ENCODE measurements at places on chromosomes 7 and 10. TPM values are rescaled to one million over a fixed set of nuclear protein-coding genes. Genes with fewer than 3 reads are reported as not detected.

Gene ZNF727
- 1.9 TPM for total RNA-seq

Gene LGI1
- total RNA-seq = not detected

Gene ALOX5
- 10.2 TPM for total RNA-seq

DNA sequence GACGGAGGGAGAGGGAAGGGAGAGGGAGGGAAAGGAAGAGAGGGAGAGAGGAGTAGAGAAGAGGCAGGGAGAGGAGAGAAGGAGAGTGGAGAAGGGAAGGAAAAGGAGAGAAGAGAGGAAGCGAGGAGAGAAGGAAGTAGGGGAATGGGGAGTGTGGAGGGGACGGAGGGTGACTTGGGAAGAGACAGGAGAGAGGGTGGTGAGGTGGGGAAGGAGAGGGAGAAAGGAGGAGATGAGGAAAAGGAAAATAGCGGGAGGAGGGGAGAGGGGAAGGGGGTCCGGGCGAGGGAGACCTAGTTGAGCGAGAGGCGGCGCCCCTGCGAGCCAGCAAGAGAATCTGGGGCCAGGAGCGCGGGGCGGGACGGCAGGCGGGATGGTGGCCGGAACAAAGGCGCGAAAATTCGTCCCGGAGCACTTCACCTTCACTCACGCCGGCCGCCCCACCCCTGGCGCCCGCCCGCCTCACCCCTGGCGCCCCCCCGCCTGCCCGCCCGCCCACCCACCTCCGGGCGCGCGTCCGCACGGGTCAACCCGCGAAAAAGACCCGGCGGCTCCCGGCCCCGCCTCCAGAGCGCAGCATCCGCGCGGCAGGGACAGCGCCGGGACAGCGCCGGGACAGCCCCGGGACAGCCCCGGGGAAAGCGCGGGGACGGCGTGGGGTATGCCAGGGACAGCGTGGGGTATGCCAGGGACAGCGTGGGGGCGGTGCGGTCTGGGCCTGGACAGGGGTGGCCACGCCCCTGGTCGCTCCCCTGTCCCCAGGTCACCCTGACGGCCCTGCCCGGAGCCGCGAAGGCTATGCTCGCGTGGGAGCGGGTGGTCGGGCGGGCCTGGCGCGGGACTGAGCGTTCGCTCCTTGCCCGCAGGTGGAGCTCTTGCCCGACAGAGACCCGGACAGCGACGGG lies 4.2 kb downstream of the VSTM2A start:
- DNase-seq = no peak

Gene BICC1
- 6.8 TPM for total RNA-seq

DNA sequence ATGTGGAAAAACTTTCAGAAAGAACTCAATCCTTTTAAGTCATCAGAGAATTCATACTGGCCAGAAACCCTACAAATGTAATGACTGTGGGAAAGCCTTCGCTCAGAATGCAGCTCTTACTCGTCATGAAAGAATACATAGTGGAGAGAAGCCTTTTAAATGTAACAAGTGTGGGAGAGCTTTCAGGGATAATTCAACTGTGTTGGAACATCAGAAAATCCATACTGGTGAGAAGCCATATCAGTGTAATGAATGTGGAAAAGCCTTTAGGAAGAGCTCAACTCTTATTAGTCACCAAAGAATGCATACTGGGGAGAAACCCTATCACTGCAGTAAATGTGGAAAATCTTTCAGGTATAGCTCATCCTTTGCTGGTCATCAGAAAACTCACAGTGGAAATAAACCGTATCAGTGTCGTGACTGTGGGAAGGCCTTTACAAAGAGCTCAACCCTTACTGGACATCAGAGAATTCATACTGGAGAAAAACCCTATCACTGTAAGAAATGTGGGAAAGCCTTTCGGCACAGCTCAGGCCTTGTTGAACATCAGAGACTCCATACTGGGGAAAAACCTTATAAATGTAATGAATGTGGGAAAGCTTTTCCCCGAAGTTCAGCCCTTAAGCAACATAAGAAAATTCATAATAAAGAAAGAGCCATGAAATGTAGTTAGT lies 10.6 kb downstream of the ZNF485 start:
- DNase-seq = no peak

- DNase-seq = no peak
These were observed 54.9 kb upstream of the ANK3 start for GRCh38 chr10:60444494-60445064.

DNA sequence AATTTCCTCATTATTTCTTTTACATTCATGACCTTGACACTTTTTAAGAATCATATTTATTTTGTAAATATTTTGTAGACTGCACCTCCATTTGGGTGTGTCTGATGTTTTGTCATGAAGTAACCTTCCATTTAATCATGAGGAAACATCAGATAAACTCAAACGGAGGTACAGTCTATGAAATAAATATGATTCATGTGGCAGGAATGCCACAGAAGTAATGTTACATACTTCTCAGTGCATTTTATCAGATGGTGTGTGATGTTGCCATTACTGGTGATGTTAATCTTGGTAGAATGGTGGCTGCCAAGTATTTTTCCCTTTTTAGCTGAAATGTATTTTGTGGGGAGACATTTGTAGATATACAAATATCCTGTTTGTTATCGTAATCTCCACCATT lies 64.9 kb downstream of the ZNF37A start:
- no peak for DNase-seq

- DNase-seq = no peak
These were observed 247.5 kb downstream of the KLF6 start for GRCh38 chr10:3537518-3537917.

Gene GBX1
- total RNA-seq = not detected

Gene HMX2
- total RNA-seq = not detected

- no peak for DNase-seq
These were observed 3.0 kb downstream of the CLDN15 start for GRCh38 chr7:101234636-101235035.

Gene LRRD1
- not detected for total RNA-seq

Gene TAS2R4
- 1.1 TPM for total RNA-seq

GRCh38 chr10:89314676-89315075 lies 12.8 kb downstream of the IFIT2 start:
- no peak for DNase-seq

GRCh38 chr10:69910561-69910960 lies 108.9 kb downstream of the COL13A1 start:
- no peak for DNase-seq

DNA sequence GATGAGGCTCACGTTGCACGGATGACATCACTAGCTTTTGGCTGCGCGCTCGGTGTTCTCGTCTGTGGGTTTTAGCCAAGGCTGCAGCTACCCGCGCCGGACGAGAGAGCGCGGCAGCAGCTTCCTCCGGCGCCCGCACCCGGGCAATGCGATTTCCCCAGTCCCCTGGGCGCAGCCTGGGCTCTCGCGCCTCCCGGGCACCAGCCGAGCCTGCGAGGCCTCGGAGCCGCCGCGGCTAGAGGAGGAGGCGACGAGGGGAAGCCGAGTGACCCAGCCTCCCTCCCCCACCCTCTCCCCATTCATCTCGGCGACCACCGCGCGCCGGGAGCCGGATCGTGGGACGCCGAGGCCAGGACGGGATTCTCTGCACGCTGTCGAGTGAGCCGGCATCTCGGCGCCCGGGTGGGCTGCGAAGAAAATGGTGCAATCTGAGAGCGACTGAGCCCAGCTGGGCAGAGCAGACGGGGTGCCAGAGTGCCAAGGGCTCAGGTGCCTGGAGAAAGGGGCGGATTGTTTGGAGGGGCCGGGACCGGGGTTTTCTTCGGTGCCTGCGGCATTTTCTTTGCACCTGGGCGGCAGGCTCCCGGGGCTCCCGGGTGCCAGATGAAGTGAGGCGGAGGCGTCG lies 1.2 kb upstream of the TMEM178B start:
- DNase-seq = no peak

DNA sequence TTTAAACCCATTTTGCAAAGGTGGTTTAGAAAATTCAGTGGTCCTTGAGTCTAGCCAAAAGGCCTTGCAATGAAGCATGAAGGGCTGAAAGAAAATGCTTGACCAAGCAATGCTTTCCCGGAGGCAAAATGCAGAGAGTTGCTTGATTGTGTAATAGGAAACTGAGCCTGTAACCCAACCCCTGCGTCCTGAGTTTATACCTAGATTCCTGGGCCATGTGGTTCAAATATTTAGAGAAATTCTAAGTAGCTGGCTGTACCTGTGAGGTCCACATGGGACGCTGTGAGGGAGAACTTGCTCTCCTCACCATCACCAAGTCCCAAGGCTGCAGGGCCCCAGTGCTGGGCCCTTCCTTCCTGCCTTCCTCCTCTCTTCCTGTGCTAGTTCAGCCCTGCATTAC lies 45.7 kb downstream of the CXCL12 start:
- peak; percentile 46 for DNase-seq

Gene TRUB1
- 16.7 TPM for total RNA-seq

GRCh38 chr7:106050002-106050745 lies 61.9 kb downstream of the SYPL1 start:
- DNase-seq = no peak

- no peak for DNase-seq
These were observed 2.8 kb downstream of the HOXA10 start for GRCh38 chr7:27171325-27171636.

Gene HOXA7
- 13.6 TPM for total RNA-seq

DNA sequence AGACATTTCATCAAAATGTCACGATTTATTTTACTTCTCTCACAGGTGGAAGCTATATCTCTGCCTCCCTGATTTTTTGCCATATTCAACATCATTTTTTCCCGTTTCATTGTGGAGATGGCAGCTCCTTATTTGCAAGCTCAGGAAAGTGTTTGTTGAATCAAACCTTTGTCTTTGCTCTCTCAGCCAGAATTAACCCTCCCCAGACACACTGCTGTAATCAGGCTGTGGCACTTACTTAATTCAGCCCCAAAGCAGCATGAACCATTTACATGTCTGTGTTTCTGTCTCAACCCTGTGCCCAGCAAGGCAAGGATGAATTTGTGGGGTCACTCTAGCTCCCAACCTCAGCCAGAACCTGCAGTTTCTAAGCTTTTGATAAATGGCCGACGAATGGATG lies 397.2 kb downstream of the TCERG1L start:
- no peak for DNase-seq

Gene GPR158
- 0.13 TPM for total RNA-seq

DNA sequence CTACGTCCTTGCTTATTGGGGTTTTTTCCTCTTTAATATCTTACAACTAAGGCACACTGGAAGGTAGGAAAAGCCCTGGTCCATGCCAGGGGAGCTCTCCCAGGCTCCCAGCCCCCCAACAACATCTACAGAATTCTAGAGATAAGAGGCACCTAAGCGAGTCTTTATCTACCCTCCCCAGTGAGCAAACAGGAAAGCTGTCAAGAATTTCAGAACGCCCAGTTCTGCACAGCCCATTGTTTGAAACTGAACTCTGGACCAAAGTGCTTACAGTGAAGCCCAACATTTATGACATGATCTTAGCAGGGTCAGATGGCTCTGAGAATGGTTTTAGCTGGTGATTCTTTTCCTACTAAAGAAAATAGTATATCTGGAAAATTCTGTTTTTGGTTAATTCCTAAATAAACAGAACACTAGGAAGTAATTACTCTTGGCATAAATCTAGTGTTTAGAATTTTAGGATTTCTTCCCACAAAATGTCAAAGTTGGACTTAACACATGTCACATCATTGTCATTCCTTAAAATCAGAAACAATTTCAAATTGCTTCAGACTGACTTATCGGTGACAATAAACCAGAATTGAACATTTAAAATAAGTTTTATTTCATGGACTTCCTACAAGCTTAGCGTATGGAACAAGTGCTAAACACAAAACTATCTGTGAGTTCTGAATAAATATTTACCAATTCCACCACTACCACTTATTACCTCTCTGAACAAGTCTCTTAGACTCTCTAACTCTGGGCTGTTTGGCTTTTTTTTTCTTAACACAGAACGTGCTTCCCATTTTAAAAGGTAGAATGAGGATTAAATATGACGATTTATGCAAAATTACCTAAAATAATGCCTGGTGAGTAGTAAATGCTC lies 31.3 kb upstream of the RNF32 start:
- DNase-seq = no peak

All from lower leg skin (tissue), 4 donors.